Left ventricle myocardium inferior (tissue), 1 donor: ENCODE measurements at places on chromosomes 13 and 19. TPM values are rescaled to one million over a fixed set of nuclear protein-coding genes. Genes with fewer than 3 reads are reported as not detected.

KLF5 gene
- 1.1 TPM for total RNA-seq

ZNF333 gene
- 6.5 TPM for total RNA-seq

SLC8A2 gene
- 0.30 TPM for total RNA-seq

- no peaks in the 10 kb centered on the region for H3K4me1 ChIP-seq
- no peak for DNase-seq
- H3K27ac ChIP-seq, result no peak overlapping the region
- no peaks in the 10 kb centered on the region for H3K36me3 ChIP-seq
Measured at GRCh38 chr13:22176968-22177520, 506.2 kb downstream of the FGF9 start.

- peaks cover 4% of the 10 kb centered on the region for H3K36me3 ChIP-seq
- no peaks in the 10 kb centered on the region for H3K27me3 ChIP-seq
- H3K4me3 ChIP-seq, result no peak overlapping the region
- DNase-seq, result no peak
- H3K4me1 ChIP-seq, result no peaks in the 10 kb centered on the region
Measured at GRCh38 chr13:50037788-50038187, 22.5 kb downstream of the KCNRG start.
